CD14-positive monocyte (primary cell): ENCODE measurements at places on chromosomes 5 and 9.

DNA sequence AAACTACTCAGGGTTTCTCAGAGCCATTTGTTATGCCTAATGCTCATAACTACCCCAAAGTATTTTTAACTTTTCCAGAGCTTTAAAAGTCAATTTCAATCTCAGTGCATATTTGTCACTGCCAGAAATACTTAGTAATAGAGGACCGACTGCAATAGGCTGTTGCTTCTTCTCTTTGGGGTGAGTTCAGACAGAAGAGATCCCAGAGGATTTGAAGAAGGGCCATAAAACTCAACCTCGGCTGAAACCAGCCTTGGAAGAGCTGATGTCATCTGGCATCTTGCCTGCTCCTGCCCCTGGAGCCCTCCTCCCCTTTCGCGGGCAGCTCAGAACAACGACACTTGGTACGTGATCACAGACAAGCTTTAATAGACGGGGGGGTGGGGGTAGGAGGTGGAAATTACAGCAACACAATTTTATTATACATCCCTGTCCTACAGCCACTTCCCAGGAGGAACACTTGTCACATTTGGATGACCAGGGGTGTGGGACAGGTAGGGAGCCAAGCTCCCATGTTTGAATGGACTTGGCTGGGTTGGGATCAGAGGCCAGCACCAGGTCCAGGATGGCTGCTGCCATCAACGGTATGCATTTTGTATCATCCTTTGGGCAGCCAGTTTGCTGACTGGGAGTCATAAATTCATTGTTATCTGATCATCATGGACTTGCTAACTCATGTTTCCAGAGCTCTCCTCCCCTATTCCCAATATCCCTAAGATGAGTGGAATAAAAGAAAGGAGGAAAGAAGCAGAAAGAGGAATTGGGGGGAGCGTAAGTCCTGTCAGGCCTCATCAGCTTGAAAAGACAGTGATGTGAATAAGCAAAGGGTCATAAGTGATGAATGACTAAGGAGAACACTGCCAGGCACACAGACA is 186.6 kb upstream of the PANK3 start:
- DNase-seq: no peak

GRCh38 chr5:65695162-65695755 is 26.6 kb downstream of the SGTB start:
- DNase-seq: no peak

DNA sequence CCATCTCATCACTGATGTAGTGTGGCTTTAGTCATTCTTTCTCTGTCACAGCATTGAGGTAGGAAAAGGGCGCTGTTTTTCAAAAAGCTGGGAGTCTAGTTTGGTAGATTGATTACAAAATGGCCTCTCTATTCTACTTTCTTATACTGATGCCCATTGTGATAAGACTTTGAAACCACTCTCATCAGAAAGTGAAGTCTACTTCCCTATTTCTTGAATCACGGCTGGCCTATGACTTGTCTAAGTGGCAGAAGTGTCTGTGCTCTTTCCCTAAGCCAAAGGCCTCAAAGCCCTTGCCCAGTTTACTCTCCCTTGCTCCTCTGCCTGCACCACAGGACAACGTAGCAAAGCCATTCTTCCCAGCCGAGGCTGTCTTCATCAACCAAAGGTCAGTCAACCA is 83.0 kb upstream of the IL33 start:
- no peak for DNase-seq

- DNase-seq: no peak
Measured at GRCh38 chr5:164818445-164818844, 1313.0 kb downstream of the MAT2B start.

DNA sequence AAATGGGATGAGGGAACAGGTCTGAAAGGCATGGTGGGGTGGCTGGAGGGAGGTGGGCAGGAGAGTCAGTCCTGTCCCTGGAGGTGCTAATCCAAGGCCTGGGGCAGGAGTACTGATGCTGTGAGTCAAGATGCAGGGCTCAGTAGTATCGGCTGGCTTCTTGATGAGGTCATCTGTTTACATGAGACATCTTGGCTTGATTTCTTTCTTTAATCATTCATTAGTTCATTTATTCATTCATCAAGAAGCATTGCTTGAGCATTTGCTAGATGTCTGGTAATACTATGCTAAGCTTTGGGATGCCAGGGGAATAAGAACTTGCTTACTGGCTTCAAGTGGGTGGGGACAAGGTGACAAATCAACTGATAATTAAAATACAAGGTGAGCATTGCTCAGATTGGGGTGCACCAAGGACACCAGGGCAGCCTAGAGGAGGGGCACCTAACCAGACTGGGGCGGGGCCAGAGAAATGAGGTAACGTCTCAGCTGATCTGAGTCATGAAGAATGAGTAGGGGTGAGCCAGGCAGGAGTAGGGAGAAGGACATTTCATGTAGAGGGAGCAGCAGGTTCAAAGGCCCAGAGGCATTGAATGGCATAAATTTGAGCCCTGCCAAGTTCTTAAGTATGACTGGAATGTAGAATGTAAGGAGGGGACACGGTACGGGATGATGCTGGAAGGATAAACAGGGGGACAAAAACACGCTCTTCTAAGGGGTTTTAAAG is 88.8 kb downstream of the EGFLAM start:
- DNase-seq: no peak
